ENCODE measurements at places on chromosomes 2 and 18.

DNA sequence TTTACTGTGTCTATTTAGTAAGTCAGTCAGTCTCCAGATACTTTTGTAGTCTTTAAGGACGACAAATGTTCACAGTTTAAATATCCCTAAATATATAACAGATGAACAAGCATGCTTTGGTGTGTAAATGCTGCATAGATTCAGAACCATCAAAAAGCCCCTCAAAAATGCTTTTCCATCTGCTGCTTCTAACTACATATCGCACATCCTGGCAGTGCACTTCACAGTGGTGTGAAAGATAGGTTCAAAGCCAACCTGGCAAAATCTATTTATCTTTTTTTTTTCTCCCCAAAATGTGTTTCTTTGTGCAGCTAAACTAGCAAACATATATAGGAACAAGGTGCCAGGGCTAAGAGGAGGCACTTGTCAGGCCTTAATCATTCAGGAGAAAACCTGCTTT lies 753.8 kb downstream of the PLCL1 start:
- no peak for DNase-seq

- no peak for DNase-seq
Measured at GRCh38 chr18:2139691-2140090, 431.6 kb downstream of the METTL4 start.

DNA sequence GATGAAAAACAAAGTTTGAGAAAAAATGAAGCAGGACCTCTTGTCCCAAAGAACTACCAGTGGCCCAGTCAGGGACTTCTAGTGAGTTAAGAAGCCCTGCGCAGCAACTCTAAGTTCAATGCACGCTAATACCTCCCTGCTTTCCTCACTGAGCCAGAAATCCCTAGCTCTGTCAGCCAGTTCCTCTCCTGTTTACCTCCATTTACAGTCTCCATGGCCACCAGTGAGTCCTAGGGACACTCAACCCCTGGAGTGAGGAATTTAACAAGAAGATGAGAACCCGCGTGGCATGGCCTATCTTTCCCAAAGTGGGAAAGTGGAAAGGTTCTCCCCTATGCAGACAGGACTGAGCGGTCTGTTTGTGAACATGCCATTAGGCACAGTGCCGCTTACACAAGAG lies 31.0 kb downstream of the MRPL33 start:
- DNase-seq: no peak

DNA sequence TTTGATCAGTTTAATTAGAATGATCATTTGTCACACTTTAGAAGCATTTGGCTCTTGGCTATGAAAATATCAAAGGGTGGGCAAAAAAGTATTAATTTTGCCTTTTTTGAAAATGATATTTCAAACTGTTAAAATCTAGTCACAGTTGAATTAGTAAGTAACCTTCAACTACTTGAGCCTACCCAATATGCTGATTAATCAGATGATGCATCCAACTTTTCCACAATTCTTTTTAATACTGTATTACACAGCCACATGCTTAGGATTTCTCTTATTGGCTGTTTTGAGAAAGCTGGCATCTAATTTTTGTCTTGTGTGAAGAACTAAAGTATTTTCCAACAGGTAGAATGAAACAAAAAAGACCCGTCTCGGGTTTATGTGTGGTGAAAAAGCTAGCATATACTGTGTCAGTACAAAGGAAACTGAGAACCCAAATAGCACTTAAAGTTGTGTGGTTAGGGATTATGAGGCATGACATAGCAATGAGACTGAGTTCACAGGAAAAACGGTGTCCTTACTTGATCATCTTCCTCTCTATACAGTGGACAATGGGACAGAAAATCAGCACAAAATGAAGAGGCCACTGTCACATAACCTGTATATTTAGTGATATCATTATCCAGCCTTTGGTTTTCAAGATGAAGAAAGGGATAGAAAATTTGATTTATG lies 11.7 kb downstream of the OSBPL6 start:
- DNase-seq: no peak

- no peak for DNase-seq
Measured at GRCh38 chr18:23099621-23100020, 35.7 kb upstream of the CABLES1 start.

DNA sequence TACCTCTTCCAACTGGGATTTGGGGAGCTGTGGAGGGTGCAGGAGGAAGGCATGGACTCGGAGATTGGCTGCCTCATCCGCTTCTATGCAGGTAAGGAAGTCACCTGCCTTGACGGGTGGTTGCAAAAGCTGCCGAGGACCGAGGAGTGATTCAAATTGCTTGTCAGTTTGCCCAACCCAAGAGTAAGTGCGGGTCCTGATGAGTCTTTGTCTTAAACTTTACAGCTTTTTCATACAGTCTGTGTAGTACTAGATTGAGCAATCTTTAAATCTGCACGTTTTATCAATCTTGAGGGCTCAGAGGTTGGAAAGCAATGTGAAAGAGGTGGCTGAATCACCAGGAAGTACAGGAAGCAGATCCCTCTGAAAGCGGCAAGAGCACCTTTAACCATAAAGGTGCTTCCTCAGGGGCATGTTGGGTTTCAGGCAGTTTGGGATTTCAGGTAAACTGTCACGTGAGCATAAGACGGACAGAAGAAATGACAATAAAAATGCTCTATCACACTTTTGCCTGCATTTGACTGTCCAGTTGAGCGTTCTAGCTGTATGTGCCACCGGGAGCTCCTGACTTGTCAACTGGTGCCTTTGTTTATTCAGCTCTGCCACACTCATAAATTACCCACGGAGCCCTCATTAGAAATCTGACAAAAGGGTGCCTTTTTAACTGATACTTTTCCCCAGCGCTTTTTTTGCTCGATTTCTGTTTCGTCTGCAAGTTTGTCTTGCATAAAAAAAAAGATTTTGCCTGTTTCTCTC lies 2.0 kb downstream of the PHLPP1 start:
- DNase-seq: no peak

DNA sequence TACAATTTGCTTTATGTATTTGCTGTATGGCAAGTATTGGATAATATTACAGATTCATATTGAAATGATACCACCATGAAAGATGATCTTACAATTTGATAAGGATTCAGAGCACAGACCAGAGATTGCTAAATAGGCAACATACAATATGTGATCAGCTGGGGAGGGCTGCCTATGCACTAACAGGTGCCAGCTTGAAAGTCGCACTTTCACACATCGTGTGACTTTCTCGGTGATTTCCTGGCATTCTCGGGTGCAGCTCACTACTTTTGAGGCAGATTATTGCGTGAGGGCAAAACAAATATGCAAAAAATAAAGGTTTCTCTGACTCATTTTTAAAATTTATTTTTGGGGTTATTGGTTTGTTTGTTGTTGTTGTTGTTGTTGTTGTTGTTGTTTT lies 36.0 kb downstream of the RBMS1 start:
- DNase-seq: no peak

- DNase-seq: no peak
Measured at GRCh38 chr2:194105358-194105757, 1551.7 kb upstream of the SLC39A10 start.

DNA sequence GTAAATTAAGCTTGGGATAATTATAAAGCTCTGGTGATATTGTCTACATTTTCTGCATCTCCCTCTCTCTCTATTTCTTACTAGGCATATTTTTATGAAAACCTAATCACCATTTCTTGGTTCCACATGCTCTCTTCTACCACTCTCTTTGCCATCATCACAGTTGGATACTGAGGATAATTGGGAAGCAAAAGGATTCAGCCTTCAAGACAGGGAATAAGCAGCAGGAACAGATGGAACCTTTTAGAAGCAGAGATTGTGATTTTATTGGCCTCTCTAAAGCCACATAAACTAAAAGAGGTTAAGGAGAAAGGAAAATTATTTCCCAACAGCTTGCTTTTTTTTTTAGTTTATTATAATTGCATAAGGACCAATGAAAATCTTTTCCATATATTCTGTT lies 226.3 kb upstream of the SPHKAP start:
- DNase-seq: no peak

DNA sequence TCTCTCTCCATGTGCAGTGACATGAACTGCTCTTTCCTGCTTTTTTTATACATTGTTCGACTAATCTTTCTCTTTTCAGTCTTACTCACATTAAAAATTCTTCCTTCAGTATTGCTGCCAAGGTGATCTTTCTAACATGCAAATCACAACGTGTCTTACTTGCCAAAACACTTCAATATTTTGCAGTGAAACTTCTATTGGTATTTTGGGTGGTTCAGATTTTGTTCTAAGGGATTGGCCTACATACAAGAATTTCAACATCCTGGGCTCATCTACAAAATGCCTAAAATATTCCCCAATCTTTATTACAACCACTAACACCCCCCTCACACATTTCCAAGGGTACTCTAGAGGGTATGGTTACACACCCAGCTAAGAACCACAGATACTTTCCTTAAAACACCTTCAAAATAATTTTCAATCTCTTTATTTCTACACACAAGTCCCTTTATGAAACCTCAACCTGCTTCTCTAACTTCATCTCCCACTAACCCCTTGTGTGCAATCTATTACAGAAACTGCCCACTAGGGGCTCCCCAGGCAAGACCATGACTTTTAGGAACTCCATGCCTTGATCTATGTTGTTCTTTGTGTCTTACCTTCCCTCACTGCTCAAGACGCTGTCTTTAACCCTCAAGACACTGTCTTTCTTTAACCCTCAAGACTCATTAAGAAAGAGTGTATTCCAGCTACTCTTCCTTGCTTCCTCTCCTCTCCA lies 50.9 kb downstream of the COL3A1 start:
- DNase-seq: no peak

DNA sequence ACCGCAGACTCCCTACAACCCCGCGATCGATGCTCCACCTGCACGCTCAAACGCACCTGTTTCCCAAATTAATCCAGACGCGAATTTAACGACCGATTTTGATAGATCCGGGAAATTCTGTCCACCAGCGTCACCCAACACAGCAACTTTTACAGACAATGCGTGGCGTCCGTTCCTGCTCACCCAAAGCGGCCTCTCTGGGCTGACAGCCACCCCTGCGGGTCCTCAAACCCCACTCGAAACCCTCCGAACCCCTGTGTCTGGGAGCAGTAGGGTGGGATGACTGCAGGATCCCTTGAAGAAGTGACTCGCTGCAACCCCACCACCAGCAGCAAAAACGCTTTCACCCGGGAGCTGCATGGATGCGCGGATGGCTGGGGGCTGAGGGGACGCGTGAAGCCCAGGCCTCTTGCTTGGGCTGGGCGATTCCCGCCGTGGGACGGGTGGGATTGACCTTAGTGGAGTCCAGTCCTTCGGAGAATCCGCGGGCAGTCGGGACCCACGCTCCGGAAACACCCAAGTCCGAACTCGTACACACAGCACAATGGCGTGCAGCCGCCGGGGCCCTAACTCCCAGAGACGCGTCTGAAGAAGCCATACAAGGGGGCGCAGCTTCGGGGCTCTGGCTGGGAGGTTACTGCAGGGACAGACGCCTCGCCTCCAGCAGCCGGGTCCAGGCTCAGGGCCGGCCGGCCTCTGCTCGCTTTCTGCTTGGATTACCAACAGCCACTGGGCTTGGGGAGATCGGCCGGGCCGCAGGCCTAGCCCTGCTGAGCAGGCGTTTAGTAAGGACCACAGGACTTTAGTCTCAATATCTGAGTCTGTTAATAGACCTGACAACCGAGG lies 31.1 kb upstream of the ATP6V1B1 start:
- no peak for DNase-seq

DNA sequence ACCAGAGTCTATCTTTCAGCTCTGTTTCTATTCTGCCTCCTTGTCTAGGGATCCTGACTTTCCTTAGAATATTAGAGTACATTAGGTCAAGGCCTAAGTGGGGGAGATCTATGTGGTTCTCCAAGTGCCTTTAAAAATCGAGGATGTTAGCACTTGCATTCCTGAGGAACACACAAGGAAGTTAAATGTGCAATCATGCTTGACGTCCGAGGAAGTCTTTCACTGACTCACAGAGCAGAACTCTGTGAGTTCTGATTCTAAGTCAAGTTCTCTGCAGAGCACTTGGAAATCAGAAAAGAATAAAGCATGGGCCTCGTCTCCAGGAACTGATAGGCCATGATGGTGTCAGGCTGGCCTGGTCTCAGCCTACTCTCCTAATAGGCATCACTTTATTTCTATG lies 17.2 kb downstream of the FHOD3 start:
- no peak for DNase-seq

DNA sequence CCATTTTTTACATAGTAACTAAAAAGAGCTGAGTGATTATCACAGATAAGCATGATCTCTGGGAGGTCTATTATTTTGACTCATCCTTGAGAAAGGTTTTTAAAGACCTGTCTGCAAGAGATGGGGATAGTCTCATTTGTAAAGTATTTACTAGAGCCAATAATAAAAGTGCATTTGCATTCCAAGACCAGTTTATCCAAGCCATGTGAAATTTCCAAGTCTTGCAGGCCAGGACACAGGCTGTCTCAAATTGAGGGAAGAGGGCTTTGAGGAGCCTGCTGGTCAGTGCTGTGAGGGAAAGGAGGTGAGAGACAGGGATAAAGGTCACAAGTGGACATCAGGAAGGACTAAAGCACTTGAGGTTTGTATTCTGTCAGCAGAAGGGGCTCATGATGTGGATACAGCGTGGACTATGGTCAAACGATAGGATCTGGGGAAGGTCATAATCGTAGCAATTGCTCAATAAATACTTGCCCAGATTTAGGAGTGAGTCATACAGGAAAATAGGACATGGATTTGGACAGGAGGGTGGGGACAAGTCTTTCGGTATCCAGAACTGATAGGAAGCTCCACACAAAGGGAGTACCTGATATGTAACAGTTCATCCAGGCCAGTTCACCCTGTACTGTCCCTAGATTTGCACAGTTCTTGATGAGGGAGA lies 6.6 kb upstream of the CDH2 start:
- DNase-seq: no peak

- DNase-seq: no peak
Measured at GRCh38 chr2:176729706-176730569, 460.7 kb downstream of the MTX2 start.

DNA sequence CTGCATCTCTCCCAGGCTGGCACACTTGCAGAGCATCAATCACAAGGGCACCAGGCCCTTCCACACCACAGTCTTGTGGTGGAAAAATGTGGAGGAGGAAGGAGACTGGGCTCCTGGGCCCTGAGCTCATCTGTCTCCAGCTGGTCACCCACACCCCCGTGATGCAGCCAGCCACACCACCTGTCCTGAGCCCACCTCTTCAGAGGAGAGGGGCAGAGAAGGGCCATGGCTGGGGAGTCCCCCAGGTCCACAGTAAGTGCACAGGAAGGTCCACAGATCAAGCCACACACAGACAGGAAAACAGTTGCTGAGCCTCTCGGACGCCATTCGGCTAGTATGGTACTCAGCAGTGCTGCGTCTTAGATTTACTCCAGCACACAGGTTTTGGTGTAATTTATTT lies 203.5 kb upstream of the SALL3 start:
- DNase-seq: no peak

- DNase-seq: no peak
Measured at GRCh38 chr2:25424426-25425028, 82.8 kb upstream of the DNMT3A start.

DNA sequence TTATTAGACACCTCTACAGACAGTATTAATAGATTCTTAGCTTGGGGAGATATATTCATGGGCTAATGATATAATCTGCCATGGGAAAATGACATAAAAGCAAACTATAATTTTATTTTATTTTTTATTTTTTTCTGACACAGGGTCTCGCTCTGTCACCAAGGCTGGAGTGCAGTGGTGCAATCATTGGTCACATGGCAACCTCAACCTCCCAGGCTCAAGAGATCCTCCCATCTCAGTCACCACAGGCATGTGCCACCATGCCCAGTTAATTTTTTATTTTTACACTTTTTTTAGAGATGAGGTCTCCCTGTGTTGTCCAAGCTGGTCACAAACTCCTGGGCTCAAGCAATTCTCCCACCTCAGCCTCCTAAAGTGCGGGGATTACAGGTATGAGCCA lies 39.3 kb downstream of the RTN4 start:
- no peak for DNase-seq
